Neuronal stem cell (in vitro differentiated cells): ENCODE measurements at places on chromosomes 1 and 21.
A peak's percentile ranks its signal among the peaks of the same experiment; 100 is the strongest.

- H3K27me3 ChIP-seq, result no peaks in the 10 kb centered on the region
- H3K4me1 ChIP-seq, result no peaks in the 10 kb centered on the region
- no peak for DNase-seq
- H3K4me3 ChIP-seq, result no peak overlapping the region
- no peaks in the 10 kb centered on the region for H3K36me3 ChIP-seq
- H3K27ac ChIP-seq, result no peak overlapping the region
Measured at GRCh38 chr1:192936313-192937018, 122.7 kb downstream of the UCHL5 start.

- no peak for DNase-seq
- no peaks in the 10 kb centered on the region for H3K27me3 ChIP-seq
- H3K4me1 ChIP-seq, result no peaks in the 10 kb centered on the region
- no peak overlapping the region for H3K27ac ChIP-seq
- no peaks in the 10 kb centered on the region for H3K36me3 ChIP-seq
Measured at GRCh38 chr1:82139751-82140468, 339.2 kb downstream of the ADGRL2 start.

DNA sequence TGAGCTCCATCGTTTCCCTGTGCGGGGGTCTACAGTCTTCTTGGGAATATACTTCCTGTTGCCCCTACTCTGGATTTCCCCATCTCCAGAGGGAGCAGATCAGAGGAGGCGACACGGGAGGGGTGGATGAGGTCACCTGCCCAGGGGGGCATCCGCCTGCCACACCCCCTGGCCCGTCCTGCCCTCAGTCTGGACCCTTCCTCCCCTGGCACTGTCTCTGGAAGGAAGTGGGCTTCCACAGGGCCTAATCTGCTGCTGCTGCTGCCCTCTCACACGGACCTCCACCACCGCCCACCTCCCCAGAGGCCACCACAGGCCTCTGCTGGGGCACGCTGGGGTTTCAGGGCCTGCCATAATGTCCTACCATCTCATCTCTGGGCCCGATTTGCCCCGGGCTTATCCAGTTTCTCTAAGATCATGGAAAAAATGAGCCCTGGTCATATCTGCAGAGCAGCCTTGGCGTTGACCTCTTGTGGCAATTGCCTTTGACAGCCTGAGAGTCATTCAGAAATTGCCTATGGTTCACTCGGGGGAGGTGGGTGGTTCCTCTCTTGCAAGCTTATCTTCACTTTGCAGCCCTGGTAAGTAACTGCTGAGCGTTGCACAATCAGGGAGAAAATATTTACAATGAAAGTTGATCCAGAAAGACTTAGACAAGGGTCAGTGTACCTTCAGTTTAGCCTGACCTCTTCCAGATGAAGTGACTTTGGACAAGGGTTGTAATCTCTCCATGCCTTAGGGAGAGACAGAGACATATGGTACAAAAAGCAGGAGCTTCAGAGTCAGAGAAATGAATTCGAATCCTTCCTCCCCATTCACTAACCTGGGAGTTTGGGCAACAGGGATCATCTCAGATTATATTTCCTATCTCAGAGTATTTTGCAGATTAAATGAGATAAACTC is 252.4 kb downstream of the TOMM20 start:
- DNase-seq, result no peak
- no peak overlapping the region for H3K4me3 ChIP-seq
- H3K4me1 ChIP-seq, result peaks cover 8% of the 10 kb centered on the region
- no peaks in the 10 kb centered on the region for H3K27me3 ChIP-seq

GRCh38 chr21:32834916-32835235 is 63.3 kb upstream of the PAXBP1 start:
- H3K4me1 ChIP-seq, result peaks cover 2% of the 10 kb centered on the region
- H3K4me3 ChIP-seq, result no peak overlapping the region
- no peak overlapping the region for H3K27ac ChIP-seq
- DNase-seq, result peak; percentile 53
- H3K36me3 ChIP-seq, result no peaks in the 10 kb centered on the region

- peaks cover 31% of the 10 kb centered on the region for H3K4me1 ChIP-seq
- H3K4me3 ChIP-seq, result no peak overlapping the region
- no peaks in the 10 kb centered on the region for H3K27me3 ChIP-seq
- no peak overlapping the region for H3K27ac ChIP-seq
- DNase-seq, result no peak
- no peaks in the 10 kb centered on the region for H3K36me3 ChIP-seq
Measured at GRCh38 chr21:38993561-38993960, 187.8 kb downstream of the ETS2 start.

DNA sequence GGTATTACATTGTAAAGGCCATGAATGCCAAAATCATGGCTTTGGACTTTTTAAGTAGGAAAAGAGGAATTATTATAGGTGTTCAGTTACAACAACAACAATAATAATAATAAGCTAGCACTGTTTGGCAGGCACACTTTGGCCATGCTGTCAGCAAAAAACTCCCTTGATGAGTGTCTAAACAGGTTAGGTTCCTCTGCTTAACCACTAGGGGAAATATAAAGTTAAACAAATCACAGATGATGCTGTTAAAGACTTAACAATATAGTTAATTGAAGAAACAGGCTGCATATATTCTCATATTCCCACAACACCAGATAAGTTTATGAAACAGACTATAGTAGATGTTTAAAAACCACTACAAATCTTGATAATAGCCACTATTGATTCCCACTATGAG is 46.4 kb downstream of the RGS21 start:
- no peaks in the 10 kb centered on the region for H3K36me3 ChIP-seq
- H3K4me3 ChIP-seq, result no peak overlapping the region
- no peak overlapping the region for H3K27ac ChIP-seq
- DNase-seq, result no peak
- no peaks in the 10 kb centered on the region for H3K27me3 ChIP-seq
- H3K4me1 ChIP-seq, result no peaks in the 10 kb centered on the region

- no peak for DNase-seq
- no peak overlapping the region for H3K4me3 ChIP-seq
- H3K27ac ChIP-seq, result no peak overlapping the region
- no peaks in the 10 kb centered on the region for H3K27me3 ChIP-seq
Measured at GRCh38 chr1:221101807-221102605, 222.8 kb downstream of the HLX start.

GRCh38 chr1:82844911-82845827 is 1044.4 kb downstream of the ADGRL2 start:
- H3K27me3 ChIP-seq, result no peaks in the 10 kb centered on the region
- no peaks in the 10 kb centered on the region for H3K36me3 ChIP-seq
- H3K4me3 ChIP-seq, result no peak overlapping the region
- no peak for DNase-seq

GRCh38 chr21:42533963-42534355 is 20.3 kb downstream of the SLC37A1 start:
- H3K27me3 ChIP-seq, result no peaks in the 10 kb centered on the region
- no peaks in the 10 kb centered on the region for H3K36me3 ChIP-seq
- no peak overlapping the region for H3K27ac ChIP-seq
- H3K4me1 ChIP-seq, result peaks cover 6% of the 10 kb centered on the region
- H3K4me3 ChIP-seq, result no peak overlapping the region

DNA sequence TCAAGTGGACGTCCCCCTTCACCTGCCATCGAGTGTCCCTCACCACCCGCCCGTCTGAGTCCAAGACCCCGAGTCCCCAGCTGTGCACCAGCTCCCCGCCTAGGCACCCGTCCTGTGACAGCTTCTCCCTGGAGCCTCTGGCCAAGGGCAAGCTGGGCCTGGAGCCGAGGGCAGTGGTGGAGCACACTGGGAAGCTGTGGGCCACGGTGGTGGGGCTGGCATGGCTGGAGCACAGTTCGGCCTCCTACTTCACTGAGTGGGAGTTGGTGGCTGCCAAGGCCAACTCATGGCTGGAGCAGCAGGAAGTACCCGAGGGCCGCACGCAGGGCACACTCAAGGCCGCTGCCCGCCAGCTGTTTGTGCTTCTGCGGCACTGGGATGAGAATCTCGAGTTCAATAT is 63.2 kb downstream of the VWA5B1 start:
- H3K4me1 ChIP-seq, result peaks cover 4% of the 10 kb centered on the region
- H3K27ac ChIP-seq, result no peak overlapping the region
- no peaks in the 10 kb centered on the region for H3K27me3 ChIP-seq
- no peak for DNase-seq
- H3K36me3 ChIP-seq, result no peaks in the 10 kb centered on the region

DNA sequence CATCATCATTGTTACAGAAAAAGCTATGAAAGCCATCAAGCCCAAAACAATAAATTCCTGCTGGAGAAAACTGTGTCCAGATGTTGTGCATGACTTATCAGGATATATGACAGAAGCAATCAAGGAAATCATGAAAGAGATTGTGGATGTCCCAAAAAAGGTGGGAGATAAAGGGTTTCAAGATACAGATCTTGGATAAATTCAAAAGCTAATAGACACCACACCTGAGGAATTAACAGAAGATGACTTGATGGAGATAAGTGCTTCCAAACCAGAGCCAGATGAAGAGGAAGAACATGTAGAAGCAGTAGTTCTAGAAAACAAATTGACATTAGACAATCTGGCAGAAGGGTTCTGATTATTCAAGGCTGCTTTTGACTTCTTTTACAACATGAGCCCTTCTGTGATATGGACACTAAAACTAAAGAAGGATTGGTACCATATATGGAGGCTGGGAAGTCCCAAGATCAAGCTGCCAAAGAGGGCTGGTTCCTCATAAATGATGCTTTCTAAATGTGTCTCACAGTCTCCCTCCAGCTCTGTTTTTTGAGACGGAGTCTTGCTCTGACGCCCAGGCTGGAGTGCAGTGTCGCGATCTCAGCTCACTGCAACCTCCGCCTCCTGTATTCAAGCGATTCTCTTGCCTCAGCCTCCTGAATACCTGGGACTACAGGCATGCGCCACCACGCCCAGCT is 32.1 kb upstream of the LRIG2 start:
- no peak overlapping the region for H3K27ac ChIP-seq
- no peak overlapping the region for H3K4me3 ChIP-seq
- peaks cover 21% of the 10 kb centered on the region for H3K4me1 ChIP-seq

- H3K4me1 ChIP-seq, result no peaks in the 10 kb centered on the region
- no peak overlapping the region for H3K27ac ChIP-seq
- no peak for DNase-seq
Measured at GRCh38 chr1:199482426-199482825, 545.1 kb upstream of the NR5A2 start.

DNA sequence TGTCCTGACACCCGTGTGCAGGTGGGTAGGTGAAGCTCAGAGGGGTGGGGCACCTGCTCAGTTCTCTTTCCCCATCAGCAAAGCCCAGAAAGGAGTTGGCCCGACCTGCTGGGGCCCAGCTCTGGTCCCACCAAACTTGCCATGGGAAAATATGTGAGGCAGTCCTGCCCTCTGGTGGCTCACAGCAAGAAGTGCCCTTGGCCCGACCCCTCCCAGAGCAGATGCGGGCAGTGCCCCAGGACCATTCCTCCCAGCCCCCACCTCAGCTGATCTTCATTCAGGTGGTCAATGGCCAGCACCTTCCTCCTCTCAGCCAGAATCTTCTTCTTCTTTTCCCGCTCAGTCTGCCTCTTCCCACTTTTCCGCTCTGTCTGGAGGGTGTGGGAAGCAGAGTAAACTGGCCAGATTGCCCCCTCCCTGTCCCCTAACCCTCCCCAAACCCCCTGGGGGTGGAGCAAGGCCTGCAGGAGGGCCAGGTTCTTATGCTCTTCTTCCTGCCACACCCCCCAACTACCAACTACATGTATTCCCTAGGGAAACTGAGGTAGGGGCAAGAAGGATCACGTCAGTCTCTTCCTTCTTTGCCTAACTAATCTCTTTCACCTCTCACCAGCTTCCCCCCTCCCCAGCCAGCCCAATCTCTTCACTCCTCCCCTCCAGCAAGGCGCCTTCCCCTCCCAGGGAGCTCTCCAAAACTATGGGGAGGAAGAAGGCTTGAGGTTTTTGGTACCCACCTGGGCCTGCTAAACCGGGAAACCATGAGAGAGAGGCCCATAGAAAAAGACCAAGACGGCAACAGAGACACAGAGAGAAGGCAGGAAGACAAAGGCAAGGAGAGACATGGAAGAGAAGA is 15.6 kb downstream of the TNNT2 start:
- no peaks in the 10 kb centered on the region for H3K36me3 ChIP-seq
- H3K4me1 ChIP-seq, result no peaks in the 10 kb centered on the region
- H3K27ac ChIP-seq, result no peak overlapping the region
- no peak overlapping the region for H3K4me3 ChIP-seq

DNA sequence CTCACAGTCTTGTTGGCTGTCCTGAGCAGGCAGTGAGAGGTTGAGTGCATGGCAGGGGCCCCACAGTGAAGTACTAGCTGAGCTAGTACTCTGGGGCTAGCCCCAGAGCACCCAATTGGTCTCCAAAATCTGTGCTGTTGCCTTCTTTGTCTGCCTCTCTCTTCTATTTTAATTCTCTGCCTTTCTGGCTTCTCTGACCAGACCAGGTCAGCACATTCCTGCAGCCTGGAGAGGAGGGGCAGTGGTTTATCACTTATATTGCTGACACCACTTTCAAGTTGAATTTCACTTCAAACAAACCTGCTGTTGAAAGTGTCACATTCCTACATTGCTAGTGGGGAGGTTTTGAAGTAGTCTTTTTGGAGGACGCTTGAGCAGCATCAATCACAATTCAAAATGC is 628.7 kb downstream of the PTPRU start:
- H3K27ac ChIP-seq, result no peak overlapping the region
- H3K4me1 ChIP-seq, result no peaks in the 10 kb centered on the region
- no peaks in the 10 kb centered on the region for H3K36me3 ChIP-seq
- DNase-seq, result no peak
- no peak overlapping the region for H3K4me3 ChIP-seq

DNA sequence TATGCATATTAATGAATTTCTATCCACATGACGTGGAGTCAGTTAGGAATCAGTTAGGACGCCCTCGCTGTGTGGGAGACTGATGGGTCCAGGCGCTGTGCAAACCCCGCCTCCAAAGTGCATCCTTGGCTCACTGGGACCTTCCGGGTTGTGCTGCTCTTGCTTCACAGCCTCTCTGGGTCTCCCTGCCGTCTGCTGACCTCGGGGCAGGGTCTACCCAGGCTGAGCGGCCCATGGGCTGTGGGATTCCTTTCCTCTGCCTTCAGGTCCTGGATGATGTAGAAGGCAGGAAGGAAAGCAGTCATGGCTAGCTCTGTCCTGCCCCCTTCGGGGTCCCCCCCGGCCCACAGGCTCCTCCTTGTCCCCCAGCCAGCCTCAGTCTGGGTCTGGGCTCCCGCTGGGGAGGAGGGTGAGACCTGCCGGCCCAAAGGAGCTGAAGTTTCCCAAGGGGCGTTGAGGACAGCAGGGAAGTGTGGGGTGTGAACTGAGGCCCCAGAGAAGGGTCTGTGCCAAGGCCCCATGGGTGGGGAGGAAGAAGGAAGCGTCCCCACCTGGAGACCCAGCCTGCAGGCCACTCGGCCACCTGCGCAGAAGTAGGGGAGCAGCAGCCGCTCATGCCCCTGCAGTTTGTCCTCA is 24.6 kb upstream of the CDK11A start:
- peaks cover 4% of the 10 kb centered on the region for H3K36me3 ChIP-seq
- no peak for DNase-seq
- no peak overlapping the region for H3K4me3 ChIP-seq
- H3K27ac ChIP-seq, result no peak overlapping the region
- no peaks in the 10 kb centered on the region for H3K27me3 ChIP-seq
